DMS 273 treated with DMSO at 0.1 percent for 48 hours (cell line): ENCODE measurements at places on chromosomes 11 and 22.

DNA sequence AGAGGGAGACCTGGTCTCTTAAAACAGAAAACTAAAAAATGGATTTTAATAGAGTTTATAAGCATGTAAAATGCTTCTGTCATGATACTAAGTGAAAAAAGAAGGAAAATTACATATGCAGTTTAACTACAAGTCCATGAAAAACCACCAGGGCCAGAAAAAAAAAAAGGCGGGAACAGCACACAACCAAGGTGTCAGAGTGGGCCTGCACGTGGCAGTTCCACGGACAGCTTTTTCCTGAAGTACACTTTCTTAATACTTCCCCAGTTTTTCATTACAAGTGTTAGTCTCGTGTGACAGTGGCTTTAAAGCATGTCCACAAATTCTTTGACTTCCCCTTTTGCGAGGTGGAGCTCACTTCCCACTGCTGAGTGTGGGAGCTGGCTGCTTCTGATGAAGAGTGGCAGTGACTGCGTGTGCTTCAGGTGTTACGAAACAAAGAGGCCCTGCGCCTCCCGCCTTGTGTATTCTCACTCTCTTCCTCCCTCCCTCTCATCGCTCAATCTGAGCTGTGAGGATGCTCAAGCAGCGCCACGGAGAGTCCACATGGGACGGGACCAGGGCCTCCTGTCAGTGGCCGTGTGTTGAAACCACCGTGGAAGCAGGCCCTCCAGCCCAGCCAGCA lies 16.4 kb downstream of the PPM1F start:
- no peak for DNase-seq

- DNase-seq, result no peak
These were observed 123.0 kb downstream of the CSNK2A3 start for GRCh38 chr11:11230087-11230486.

- no peak for DNase-seq
These were observed 94.8 kb downstream of the TEAD1 start for GRCh38 chr11:12768726-12769673.

- no peak for DNase-seq
These were observed 33.8 kb downstream of the CEP164 start for GRCh38 chr11:117361432-117361831.

- DNase-seq, result no peak
These were observed 35.8 kb upstream of the CHRM4 start for GRCh38 chr11:46427364-46427763.

GRCh38 chr11:128604723-128605122 lies 17.4 kb upstream of the ETS1 start:
- no peak for DNase-seq

GRCh38 chr22:31243339-31244045 lies 31.4 kb downstream of the LIMK2 start:
- no peak for DNase-seq

DNA sequence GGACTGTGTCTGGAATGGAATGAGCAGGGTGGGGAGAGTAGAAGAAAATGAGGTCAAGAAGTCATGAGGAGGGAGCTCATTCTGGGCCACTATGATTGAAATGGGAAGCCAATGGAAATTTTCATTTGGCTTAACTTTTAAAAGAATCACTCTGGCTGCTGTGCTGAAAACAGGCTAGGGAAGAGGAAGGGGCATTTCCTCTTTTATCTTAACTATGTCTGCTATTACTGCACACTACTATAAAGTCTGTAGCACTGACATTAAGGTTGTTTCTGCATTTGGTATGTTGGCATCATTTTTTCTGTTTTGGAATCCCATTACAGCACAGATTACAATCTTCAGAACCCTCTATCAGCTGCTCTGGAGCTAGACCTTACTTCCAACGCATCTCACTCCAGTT lies 8.2 kb downstream of the PATL1 start:
- no peak for DNase-seq

GRCh38 chr11:30313580-30313979 lies 9.3 kb upstream of the ARL14EP start:
- no peak for DNase-seq

DNA sequence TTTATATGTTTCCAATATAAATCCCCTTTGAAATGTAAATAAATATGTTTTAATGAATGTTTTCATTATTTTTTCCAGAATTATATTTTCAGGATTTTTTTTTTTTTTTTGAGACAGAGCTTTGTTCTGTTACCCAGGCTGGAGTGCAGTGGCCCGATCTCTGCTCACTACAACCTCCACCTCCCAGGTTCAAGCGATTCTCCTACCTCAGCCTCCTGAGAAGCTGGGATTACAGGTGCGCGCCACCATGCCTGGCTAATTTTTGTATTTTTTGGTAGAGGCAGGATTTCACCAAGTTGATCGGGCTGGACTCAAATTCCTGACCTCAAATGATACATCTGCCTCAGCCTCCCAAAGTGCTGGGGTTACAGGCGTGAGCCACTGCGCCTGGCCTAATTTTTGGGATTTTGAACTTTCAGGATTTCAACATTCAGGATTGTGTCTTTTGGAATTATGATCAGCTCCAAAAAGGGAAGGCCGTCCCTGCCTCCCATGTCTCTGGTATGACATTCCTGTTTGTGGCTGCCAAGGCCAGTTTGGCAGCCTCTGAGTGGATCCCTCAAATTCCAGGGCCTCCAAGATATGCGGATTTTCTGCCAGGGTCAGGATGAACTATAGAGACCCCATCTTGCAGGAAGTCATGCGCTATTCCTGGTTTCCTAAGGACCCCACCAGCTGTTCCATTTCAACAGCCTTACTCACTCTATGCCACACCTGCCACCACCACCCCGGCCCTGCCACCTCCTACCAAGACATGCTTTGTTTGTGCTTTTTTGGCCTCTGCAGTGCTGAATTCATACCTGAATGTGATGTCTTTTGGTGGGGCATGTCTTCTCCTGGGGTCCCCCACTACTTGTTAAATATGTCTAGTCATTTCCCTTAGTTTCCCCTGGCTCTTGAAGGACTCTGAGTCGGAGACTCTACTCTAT lies 21.9 kb upstream of the TMPRSS4 start:
- DNase-seq, result no peak

GRCh38 chr22:44337678-44338004 lies 24.9 kb upstream of the SHISAL1 start:
- DNase-seq, result no peak

DNA sequence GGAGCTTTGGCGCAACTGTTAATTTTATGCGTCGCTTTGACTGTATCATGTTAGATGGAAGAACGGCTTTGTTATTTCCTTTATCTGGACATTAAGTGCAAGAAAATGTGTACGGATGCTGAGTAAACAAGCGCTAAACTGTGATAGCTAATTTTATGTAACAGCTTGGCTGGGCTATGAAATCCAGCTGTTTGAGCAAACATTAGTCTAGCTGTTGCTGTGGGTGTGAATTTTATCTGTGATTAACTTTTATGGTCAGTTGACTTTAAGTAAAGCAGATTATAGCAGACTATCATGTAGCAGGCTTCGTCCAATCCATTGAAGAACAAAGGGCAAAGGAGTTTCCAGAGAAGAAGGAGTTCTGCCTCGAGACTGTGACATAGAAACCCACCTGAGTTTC lies 14.0 kb downstream of the OR8A1 start:
- no peak for DNase-seq

DNA sequence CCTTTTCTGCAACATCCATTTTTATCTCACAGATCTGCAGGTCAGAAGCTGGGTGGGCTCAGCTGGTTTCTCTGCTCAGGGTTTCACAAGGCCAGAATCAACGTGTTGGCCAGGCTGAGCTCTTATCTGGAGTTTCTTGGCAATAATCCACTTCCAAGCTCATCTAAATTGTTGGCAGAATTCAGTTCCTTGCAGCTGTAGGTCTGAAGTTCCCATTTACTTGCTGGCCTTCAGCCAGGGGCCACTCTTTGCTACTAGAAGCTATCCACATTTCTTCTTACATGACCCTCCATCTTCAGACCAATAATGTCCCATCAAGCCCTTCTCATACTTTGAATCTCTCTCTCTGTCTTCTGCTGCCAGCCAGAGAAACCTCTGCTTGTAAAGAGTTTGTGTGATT lies 103.5 kb downstream of the WNT11 start:
- DNase-seq, result no peak

GRCh38 chr11:62680825-62681240 lies 2.0 kb upstream of the UBXN1 start:
- DNase-seq, result peak; percentile 47

GRCh38 chr11:117839380-117839881 lies 14.9 kb upstream of the FXYD2 start:
- no peak for DNase-seq

DNA sequence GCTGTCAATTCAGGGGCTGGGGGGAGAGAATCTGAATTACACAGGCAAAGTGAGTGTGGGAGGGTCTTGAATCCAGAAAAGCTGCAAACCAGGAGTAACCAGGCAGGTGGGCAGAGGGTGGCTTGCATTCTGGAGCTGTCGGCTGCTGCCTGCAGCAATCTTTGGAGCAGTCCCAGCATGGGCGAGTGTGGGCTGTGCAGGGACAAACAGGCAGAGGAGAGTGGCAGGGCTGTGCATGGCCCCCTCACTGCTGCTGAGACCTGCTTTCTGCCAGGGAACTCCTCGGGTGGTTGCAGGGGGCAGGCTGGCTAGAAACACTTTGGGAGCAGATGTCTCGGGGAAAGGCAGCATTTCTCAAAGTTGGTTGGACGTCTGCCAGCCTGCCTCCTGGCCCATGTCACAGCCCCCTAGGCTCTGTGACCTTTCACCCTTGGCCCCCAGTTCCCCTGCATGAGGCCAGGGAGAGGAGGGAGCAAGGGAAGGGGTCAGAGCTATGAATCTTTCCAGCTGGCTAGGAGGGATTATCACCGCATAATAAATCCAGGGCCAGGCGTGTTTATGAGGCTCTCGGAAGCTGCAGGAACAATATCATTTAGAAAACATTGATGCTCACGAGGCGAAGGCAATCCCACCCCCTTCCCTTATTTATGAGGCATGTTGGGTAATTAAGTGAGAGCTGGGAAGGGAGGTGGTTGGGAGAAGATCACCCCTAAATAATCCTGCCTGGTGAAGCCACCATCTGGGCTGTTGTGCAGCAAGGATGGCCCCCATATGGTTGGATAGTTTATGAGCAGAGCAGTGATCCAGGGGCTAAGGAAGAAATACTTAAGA lies 212.3 kb upstream of the NCAM1 start:
- DNase-seq, result peak; percentile 63

DNA sequence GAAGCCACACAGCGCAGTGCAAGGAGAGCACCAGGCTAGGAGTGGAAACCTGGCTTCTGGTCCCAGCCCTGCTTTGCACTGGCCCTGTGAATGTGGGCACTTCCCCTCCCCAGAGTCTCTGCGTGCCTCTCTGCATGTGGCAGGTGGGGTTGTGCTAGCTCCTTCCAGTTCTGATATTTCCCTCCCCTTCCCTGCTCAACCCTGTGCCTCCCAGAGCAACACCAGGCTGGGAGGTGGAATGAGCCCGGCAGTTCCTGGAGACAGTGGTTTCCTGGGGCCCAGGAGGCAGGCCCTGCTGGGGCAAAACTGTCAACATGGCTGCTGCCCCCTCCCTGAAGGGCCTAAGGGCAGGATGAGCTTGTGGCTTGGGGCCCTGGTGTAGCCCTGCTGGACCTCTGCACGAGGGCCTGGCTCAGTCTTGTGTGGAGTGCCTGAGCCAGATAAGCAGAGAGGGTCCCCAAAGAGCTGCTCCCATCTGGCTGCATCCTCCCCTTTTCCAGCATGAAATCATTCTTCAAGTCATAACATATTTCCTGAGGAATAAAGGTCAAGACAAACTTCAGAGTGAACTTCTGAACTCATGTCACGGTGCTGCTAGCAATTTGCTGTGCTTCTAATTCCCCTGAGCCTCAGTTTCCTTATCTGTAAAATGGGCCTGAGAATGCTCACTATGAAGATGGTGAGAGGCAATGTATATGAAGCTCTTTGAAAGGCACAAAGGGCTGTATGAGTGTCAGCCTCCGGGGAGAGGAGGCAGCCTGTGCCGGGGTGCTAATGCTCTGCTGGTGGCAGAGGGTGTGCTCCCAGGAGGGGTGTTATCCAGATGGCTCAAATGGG lies 116.0 kb downstream of the GRIK4 start:
- no peak for DNase-seq

DNA sequence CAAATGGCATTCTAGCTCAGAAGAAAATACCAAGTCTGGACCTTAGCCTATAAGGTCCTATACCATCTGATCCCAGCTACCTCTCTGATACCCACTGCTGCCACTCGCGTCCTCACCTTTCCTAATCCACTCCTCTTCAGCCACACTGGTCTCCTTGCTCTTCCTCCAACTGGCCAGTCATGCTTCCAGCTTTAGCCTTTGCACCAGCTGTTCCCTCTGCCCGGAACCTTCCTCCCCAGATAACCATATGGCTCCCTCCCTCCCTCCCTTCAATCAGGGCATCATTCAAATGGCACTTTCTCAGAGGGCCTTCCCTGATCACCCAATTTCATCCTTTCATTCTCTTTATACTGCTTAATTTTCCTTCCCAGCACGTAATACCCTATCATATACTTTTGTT lies 67.9 kb downstream of the KCNC1 start:
- DNase-seq, result peak; percentile 37

DNA sequence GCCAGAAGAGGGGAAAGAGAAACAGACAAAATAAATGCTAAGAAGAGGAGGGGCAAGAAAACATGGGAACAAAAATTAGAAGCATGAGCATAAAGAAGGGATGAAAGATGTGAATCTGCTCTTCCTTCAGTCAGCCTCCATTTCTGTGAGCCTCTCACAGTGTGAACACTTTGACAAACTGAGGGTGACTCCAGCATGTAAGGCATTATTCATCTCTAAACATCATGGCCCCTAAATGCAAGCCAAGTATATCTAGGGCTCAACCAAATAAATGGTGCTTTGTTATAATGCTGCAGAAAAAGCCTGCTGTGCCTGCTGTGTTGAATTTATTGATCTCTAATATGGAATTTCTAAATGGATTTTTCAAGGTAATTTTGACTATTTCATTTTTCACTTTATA lies 281.3 kb downstream of the TTC28 start:
- DNase-seq, result no peak

GRCh38 chr11:125910226-125910849 lies 6.0 kb downstream of the DDX25 start:
- DNase-seq, result no peak

DNA sequence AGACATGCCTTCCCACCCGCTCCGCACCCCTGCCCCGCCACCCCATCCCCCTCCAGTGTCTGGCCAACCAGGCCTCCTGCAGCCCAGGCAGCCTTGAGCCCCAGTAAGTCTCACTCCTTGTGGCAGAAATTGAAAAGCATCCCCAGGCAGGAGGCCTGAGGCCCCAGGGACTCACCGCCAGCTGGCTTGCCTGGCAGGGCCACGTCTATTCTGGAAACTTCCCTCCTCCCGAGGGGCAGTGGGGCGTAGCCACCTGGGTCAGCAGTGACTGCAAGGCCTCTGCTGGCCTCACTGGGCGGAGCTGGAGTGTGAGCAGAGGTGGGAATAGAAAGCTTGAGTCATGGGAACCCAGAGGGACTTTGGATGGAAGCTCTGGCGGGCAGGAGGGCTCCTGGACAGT lies 26.3 kb downstream of the ANO1 start:
- DNase-seq, result no peak

DNA sequence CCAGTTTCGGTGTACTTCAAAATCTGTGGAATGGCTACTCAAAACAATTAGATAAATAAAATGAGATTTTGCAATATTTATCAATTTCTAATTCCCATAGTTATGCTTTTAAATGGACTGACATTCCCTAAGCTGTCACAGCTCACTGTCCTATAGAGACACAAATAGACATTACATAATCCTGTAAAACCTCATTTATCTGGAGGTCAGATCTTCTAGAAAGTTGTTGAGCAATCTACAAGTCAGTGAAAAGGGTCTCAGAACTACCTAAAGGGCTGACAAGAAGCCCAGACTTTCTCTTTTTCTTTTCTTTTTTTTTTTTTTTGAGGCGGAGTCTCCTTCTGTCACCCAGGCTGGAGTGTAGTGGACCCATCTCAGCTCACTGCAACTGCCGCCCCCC lies 12.0 kb downstream of the ALG8 start:
- DNase-seq, result no peak

GRCh38 chr11:126581871-126582648 lies 226.6 kb downstream of the ST3GAL4 start:
- DNase-seq, result no peak
